ENCODE measurements at places on chromosomes 11 and 22.
A peak's percentile ranks its signal among the peaks of the same experiment; 100 is the strongest.

DNA sequence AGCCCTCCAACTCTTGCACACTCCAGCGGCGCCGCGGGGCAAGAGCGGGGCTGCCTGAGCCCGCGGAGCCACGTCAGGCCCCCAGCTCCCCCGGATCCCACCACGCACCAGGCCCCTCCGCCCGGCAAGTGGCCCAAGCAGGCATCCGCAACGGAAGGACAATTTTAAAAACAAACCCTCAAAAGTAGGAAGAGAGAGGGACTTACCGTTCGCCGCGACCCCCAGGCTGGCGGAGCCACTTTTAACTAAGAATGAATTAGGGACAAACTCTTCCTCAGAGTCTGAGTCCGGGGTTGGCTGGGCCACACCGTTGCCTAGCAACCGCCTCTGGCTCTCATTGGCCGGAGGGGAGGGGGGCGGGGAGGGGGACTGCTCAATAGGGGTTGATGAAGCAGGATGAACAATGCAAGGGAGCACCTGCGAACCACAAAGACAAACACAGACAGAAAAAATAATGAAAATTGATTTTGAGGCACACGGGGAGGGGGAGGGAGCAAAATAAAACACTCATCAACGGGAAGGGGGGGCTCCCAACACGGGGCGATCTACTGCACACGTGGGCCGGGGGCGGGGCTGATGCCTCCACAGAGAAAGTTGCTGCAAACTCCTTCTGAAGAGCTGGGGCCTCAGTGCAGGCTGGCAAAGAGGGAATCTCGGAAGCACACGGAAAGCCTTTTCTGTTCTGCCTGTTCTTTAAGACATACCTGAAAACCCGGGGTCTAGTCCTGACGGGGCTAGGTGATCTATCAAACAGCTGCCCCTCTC lies 387.5 kb upstream of the NARS2 start:
- no peak for DNase-seq

- no peak for DNase-seq
Measured at GRCh38 chr11:12686246-12687060, 12.2 kb downstream of the TEAD1 start.

- DNase-seq, result no peak
Measured at GRCh38 chr11:61536676-61537270, 28.2 kb downstream of the LRRC10B start.

GRCh38 chr11:6693342-6694228 lies 10.4 kb upstream of the MRPL17 start:
- DNase-seq, result peak; percentile 20

GRCh38 chr22:16933291-16934282 lies 74.4 kb downstream of the GAB4 start:
- DNase-seq, result no peak

GRCh38 chr11:10483584-10483983 lies 28.5 kb downstream of the AMPD3 start:
- DNase-seq, result no peak

DNA sequence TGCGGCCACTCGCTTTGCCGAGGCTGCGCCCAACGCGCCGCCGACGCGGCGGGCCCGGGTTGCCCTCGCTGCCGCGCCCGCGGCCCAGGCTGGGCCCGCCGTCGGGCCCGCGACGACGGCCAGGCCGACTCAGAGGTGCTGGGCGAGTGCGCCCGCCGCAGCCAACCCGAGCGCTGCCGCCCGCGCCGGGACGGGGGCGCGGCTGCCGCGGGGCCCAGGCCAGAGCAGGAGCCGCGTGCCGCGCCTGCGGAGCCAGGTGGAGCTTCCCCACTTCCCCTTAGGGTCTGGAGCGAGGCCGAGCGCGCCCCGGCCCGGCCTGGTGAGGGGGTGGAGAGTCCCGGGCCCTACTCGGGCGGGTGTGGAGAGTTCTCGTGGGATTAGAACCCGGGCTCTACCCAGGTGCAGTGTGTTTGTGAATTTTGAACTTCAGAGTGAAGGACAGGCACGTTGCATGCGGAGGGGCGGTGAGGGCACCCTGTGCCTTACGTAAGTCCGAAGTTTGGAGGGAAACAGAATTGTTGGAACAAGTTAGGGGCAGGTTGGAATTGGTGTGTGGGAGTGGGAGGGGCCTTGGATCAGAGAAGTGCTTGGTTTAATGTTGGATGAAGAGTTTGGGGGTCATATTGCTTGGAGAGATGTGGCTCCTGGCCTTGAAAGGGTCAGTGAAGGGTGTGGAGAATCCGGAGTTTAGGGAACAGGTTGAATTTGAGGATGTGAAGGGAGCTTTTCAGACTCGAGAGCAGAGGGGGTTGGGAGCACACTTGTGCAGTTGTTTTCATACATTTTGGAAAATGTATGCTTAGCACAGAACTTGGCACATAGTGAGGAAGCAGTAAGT lies 697 bp downstream of the RNF169 start:
- peak; percentile 33 for DNase-seq

GRCh38 chr11:587978-588380 lies 11.7 kb downstream of the PHRF1 start:
- peak; percentile 37 for DNase-seq

DNA sequence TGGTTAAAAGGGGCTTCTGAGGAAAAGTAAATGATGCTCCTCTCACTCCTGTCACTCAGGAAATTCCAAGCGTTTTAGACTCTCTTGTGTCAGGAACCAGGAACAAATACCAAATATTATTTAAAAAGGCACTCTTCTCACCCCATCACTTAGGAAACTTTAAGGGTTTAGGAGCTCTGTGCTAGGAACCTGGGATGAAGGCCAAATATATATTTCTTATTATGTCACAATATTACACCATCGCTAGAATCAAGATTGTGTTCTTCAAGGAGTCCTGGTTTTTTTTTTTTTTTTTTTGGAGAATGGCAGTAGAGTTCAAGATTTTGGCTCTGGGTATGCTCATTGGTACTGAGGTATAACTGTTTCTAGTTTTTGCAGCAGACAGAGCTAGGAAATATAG lies 79.0 kb upstream of the HEPHL1 start:
- no peak for DNase-seq

DNA sequence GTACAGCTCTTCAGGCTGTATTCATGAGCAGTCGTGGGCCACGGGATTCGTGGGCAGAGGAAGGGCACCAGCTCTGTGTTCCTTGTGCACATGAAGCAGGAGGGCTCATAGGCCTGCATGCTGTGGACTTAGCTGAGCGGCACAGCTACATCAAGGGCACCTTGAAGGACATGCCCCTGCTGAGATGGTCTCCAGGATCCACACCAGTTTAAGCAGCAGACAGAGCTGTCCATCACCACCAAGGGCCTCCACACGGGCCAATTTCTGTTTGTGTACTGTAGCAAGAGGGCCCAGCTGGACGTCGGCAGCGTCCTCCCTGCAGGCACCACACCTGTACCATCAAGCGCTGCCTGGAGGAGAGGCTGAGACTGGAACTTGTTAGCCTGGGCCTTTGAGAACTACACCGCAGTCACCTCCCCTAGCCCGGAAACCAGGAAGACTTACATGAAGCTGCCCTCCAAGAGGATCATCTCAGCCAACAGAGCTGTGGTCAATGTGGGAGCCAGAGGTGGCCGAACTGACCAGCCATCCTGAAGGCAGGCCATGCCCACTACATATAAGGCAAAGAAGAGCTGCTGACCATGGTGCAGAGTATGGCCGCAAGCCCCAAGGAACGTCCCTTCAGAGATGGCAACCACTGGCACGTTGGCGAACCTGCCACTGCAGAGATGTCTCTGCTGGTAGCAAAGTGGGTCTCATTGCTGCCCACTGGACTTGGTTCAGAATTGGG lies 32.7 kb upstream of the GNB1L start:
- DNase-seq, result no peak

Measured in stimulated activated CD8-positive, alpha-beta memory T cell treated with anti-CD3 and anti-CD28 coated beads, Interleukin-7, amount 100 ng/mL, for 48 hours (primary cell).